T-helper 2 cell treated with Interferon-gamma antibody and Interleukin-4, amounts not matched to agents 5 μg/mL and 100 μg/mL, for 36 hours (primary cell): ENCODE measurements at places on chromosomes 16 and 17.

GRCh38 chr17:75504347-75505151, 10.8 kb downstream of the CASKIN2 start:
- DNase-seq: no peak

DNA sequence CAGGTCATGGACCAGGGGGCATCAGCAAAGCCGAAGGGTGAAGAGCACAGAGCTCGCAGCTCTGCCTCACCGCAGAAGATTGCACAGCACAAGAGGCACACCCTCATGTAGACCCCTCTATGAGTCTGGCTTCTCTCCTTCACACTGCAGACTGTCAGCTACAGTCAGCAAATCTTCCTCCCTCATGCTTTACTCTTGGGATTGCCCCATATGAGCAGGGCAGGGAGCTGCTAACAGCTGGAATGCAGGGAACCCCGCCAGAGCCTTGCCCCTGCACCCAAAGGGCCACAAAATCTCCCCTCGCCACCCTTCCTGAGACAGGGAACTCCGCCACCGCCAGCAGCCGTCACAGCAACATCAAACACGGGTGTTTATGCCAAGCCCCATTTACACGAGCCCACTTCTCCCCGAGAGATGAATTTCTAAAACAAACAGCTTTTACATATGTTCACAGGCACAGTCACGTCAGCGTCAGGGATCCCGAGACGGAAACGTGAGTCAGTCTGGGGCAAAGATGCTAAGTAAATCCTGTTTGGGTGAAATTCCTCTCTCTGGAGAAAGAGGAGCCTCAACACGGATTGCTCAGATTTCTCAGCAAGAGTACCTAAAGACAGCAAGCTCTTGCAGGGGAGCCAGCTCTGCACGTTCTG, 121.9 kb downstream of the CDYL2 start:
- DNase-seq: no peak

DNA sequence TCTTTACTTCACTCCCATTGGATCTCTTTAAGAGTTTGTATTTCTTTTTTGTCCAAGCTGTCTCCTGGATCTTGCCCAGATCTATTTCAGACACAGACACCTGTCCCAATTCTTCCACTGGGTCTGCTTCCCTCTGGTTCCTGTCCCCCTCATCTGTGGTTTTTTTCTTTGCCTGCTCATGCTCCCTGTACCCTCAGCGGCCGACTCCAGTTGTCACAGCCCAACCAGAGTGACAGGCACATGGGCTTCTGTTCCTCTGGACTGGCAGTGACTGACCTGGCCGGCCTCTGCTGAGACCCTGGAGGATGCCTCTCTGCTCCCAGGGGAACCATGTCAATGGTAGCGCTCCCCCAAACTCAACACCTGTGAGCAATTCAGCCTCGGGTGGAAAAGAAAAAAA, 142.6 kb downstream of the WSCD1 start:
- DNase-seq: no peak

- no peak for DNase-seq
These were observed 335.3 kb upstream of the TBX2 start for GRCh38 chr17:61064087-61064951.

GRCh38 chr16:47229053-47230050, 85.6 kb upstream of the NETO2 start:
- DNase-seq: no peak
